G401 (cell line): ENCODE measurements at places on chromosomes 16 and 17. TPM values are rescaled to one million over a fixed set of nuclear protein-coding genes. Genes with fewer than 3 reads are reported as not detected.

Gene HEATR9
- not detected in 2 replicates for total RNA-seq

Gene TMEM114
- not detected in 2 replicates for total RNA-seq

Gene KRT12
- total RNA-seq, result not detected in 2 replicates

Gene PIK3R5
- total RNA-seq, result 0.07 TPM in 1 of 2 replicates, not detected in the other

Gene STAT5A
- total RNA-seq, result 0.18 and 0.31 TPM in 2 replicates

Gene SPNS2
- 58.1 and 61.5 TPM in 2 replicates for total RNA-seq

Gene VPS35
- 177 and 200 TPM in 2 replicates for total RNA-seq

Gene KRTAP9-4
- total RNA-seq, result not detected in 2 replicates

Gene EXOC3L1
- 0.24 and 0.25 TPM in 2 replicates for total RNA-seq
